SK-MEL-5 (cell line): ENCODE measurements at places on chromosomes 13 and 19.

DNA sequence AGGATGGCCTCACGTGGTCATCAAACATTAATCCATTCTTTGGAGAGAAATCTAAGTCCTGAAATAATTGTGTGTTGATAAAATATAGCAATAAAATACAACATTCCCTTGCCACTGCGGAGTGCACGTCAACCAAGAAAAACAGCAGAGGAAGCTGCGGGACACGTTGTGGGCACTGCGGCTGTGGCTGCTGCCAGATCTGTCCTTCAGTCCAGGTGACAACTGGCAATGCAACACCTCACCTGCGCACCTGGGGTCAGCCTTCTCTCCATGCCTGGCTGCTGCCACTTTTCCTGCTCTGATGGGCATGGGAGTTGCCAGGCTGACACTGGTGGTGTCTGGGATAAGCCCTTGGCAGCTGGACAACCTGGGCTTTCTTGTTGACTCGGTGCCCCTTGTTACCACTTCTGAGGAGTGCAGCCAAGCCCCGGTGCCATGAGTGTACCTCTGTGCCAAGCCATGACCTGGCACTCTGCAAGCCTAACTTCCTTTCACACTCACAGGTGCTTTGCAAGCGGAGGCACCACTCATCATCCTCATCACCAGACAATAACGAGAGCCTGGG is 251.6 kb upstream of the TSHZ3 start:
- no peak for DNase-seq

DNA sequence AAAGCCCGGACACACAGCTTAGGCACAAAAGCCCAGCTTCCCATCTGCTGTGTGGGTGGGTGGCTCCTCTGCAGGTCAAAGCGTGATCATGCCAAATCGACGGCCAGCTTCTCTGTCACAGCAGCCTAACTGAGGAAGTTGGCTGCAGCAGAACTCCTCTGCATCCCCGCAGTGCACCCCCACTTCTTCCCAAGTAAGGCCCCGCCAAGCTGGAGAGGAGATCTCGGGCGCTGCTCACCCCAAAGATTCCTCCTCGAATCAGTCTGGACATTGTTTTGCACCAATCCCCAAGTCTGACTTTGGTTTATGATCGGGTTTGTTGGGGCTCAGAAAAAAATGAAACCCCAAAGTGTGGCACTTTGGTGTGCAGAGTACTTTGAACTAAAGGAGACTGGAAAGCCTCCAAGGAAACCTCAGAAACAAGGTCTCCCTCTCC is 19.7 kb upstream of the CPB2 start:
- no peak for DNase-seq

GRCh38 chr19:28843761-28844492 is 369.0 kb downstream of the UQCRFS1 start:
- no peak for DNase-seq

GRCh38 chr19:18803550-18804138 is 12.5 kb upstream of the COMP start:
- no peak for DNase-seq

GRCh38 chr19:4866595-4867424 is 657 bp downstream of the PLIN3 start:
- DNase-seq = peak; percentile 24

GRCh38 chr13:105952233-105952972 is 583.1 kb downstream of the EFNB2 start:
- DNase-seq = no peak

DNA sequence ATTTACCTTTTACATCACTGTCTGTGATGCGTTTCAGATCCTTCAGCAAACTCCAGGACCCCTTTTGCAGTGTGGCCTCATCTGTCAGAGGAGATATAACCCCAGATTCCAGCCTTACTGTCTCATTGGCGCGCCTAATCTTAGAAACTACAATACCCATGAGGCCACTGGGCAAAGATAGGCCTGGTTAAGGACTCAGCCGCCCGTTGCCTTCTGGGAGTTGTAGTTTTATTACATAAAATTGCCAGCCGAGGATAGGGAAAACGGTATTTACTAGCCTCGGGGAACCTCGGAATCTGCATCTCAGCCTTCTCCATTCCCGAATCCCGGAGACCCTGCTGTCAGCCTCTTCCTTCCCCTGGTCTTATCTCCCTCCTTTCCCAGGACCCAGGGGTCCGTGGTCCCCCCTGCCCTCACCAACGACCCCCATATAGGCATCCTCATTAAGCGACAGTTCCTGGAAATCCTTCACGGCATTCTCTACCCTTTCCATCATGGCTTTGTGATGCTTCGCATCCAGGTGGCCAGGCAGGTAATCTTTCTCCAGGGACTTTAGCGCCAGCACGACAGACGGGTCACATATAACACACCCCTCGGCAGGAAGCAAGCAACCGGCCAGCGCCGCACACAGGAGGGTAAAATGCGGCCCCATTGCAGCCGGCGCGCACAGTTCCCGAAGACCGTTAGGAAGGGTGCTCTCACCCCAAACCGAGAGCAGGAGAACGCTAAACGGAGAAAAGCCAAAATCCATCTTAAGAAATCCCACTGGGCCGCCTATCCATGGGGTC is 1.3 kb downstream of the IZUMO1 start:
- DNase-seq = peak; percentile 71

DNA sequence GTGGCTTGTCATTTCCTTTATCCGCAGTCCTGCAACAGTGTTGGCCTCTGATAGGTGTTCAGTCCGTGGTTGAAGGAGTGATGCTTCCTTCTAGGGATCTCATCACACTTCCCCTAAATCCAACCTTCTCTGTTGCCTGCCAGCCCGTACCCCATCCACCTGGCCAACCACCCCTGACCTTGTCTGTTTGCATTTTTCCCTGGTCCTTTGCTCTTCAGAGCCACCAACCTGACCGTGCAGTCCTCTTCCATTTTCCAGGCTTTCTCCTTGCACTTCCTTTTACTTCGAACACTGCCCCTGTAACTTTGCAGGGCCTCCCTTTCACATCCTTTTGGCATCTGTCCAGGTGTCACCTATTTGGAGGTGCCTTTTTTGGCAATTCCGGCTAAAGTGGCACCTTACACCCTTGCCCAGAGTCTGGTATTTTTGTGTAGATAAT is 696 bp downstream of the ZNF460 start:
- peak; percentile 14 for DNase-seq

GRCh38 chr13:36163286-36163685 is 32.1 kb upstream of the DCLK1 start:
- no peak for DNase-seq

- DNase-seq = peak; percentile 38
Measured at GRCh38 chr19:2055931-2056836, 5.1 kb upstream of the MKNK2 start.

- no peak for DNase-seq
Measured at GRCh38 chr19:10872546-10873107, 1.3 kb downstream of the CARM1 start.

DNA sequence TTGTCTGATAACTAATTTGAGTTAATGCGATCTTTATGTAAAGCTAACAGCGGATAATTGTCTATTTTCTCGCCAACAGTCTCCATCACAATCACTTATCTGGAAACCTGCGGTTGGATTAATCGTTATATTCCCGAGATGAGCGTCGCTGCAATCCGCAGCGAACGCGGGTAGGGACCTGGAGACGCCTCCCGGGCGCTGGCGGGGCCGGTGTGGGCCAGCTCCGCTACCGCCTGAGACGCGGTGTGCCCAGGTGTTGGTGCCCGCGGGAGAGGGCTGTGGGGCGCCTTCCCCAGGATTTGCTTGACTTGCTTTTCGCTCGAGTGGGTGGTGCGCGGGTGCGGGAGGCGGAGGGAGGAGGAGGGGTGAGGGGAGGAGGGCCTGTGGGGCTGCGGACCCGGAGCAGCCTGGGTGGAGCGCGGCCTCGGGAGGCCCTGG is 38.3 kb downstream of the SOX1 start:
- DNase-seq = no peak

- no peak for DNase-seq
Measured at GRCh38 chr13:90673746-90674145, 673.7 kb upstream of the MIR17HG start.
